Suppressor macrophage treated with lipopolysaccharide for 4 hours (primary cell): ENCODE measurements at places on chromosomes 12 and 14.

DNA sequence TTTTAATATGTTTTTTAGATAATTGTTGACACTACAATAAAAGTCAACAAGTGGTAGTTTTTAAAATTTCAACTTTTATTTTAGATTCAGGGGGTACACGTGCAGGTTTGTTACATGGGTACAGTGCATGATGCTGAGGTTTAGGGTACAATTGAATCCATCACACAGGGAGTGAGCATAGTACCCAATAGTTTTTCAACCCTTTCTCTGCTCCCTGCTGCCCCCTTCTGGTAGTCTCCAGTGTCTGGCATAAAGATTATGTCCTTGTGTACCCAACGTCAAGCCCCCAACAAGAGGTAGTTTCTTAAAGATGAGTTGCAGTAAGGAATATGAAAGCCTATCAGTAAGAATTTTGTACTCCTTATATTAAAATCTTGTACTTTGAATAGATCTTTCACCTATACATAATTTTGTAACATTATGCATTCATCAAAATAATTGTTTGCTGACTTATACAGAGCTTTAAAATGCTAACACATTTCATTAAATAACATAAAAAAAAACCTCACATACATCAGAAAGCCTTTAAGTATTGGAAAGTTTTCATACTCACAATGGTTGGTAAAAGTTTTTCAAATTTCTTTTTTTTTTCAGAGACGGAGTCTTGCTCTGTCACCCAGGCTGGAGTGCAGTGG lies 5.4 kb upstream of the RALGAPA1 start:
- peak; percentile 85 for DNase-seq

GRCh38 chr12:114658002-114658441 lies 26.0 kb downstream of the TBX3 start:
- no peak for DNase-seq

DNA sequence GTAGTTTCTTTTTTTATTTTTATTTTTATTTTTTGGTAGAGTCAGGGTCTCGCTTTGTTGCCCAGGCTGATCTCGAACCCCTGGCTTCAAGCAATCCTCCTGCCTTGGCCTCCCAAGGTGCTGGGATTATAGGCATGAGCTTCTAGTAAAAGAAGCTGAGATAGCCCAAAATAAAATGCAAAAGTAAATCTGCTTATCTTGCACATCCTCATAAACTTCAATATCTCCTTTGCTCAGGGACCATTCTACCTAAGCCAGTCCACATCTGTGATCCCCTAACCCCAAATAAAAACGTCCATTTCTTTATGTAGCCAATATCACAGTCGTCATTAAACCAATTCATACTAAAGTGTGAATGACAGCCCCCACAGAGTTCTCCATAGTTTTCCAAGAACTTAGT lies 36.3 kb downstream of the ATF7 start:
- no peak for DNase-seq

GRCh38 chr14:59148334-59148900 lies 40.0 kb upstream of the DAAM1 start:
- DNase-seq: no peak

- DNase-seq: no peak
These were observed 2.1 kb downstream of the ATP2B1 start for GRCh38 chr12:89706551-89706950.

GRCh38 chr14:100606687-100607610 lies 19.7 kb upstream of the BEGAIN start:
- DNase-seq: no peak
